Uterus (tissue), 4 donors: ENCODE measurements at places on chromosomes 3 and 15.

- H3K4me1 ChIP-seq, result no peaks in the 10 kb centered on the region
- DNase-seq, result no peak
- H3K4me3 ChIP-seq, result no peak overlapping the region
- H3K27ac ChIP-seq, result no peak overlapping the region
- no peaks in the 10 kb centered on the region for H3K27me3 ChIP-seq
- no peaks in the 10 kb centered on the region for H3K36me3 ChIP-seq
Measured at GRCh38 chr3:11534793-11535101, 109.0 kb downstream of the VGLL4 start.

DNA sequence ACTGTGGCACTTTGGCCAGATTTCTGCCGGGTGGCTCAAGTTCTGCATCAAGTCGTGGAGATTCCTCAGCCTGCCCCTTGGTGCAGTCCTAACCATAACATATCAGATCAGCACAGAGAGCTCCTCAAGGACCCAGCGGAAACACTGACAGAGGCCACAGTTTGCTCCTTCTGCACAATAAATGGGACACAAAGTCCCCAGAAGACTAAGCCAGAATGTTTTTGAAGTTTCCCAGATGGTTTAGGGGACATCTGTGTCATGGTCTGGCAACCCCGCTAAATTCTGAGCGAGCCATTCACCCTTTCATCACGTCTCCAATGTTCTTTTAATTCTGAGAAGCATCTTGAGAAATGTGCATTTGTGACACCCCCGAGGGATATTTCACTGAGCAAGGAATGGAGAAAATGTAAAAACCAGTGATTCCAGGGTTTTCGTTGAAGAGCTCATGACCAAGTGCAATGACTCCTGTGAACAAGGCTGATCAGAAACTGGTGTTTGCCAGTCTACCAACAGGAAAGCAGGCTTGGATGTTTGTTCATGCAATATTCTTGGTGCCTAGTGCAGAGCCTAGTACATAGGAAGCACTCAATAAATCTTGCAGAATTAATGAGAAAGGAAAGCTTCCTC, 64.8 kb upstream of the LMCD1 start:
- no peak overlapping the region for H3K27ac ChIP-seq
- H3K4me3 ChIP-seq, result no peak overlapping the region
- no peak for DNase-seq
- H3K27me3 ChIP-seq, result no peaks in the 10 kb centered on the region
- H3K36me3 ChIP-seq, result no peaks in the 10 kb centered on the region
- H3K4me1 ChIP-seq, result no peaks in the 10 kb centered on the region

DNA sequence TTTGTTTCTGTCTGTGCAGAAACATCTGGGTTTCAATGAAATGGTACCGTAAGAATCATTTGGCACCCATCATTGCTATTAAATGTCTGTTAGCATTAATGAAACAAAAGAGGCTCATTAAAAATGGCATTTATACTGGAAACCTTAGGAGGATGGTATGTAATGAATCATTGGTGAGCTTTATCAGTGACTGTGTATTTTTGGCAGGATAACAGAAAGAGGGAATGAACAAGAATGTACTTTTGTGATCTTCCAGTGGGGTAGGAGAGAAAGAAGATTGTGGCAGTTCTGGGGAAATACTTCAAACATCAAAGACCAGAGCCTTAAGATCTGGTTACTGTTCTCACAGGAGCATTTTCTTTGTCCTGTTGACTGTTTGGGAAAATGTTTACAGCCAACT, 4.7 kb upstream of the DCBLD2 start:
- no peak overlapping the region for H3K4me3 ChIP-seq
- no peaks in the 10 kb centered on the region for H3K4me1 ChIP-seq
- H3K36me3 ChIP-seq, result no peaks in the 10 kb centered on the region
- no peak for DNase-seq

DNA sequence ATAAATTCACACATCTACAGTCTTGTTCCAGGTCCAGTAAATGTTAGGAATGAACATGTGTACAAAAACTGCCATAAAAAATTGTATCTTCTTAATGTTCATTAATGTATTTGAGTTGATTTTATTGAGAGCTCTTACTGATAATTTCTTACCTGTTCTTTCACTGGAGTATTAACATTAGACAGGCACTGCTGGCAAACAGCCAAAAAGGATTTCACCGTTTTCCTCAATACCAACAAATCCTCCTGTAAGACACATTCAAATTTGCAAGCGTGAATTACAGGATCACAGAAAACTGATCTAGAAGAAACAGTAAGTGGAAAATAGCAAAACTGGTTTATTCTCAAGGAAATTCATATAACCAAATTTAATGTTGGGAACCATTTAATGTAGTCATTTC, 127.4 kb downstream of the PCCB start:
- no peak overlapping the region for H3K4me3 ChIP-seq
- no peaks in the 10 kb centered on the region for H3K4me1 ChIP-seq
- no peak for DNase-seq
